ENCODE measurements at places on chromosomes 11 and 22.
A peak's percentile ranks its signal among the peaks of the same experiment; 100 is the strongest.

DNA sequence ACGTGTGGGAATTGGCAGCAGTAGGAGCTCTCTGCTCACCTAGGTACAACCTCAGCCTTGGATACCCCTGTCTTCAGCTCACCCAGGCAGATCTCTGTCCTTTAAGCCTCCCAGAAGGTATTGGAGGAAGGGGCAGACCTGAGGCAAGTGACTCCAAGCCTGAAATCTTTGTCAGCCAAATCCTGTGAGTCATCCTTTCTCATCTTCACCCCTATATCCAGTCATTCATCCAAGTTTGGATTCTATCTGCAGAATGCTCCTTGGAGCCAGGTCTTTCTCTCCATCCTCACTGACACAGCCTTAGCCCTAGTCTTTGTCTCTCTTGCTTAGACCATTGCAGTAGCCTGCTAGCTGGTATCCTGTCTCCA lies 10.4 kb upstream of the THY1 start:
- DNase-seq: no peak

- DNase-seq: no peak
Observed at GRCh38 chr11:114610984-114611944, 15.7 kb upstream of the NXPE4 start.

- DNase-seq: no peak
Observed at GRCh38 chr22:26065847-26066246, 103.4 kb upstream of the SEZ6L start.

- no peak for DNase-seq
Observed at GRCh38 chr11:81301166-81301830, 1432.4 kb downstream of the FAM181B start.

DNA sequence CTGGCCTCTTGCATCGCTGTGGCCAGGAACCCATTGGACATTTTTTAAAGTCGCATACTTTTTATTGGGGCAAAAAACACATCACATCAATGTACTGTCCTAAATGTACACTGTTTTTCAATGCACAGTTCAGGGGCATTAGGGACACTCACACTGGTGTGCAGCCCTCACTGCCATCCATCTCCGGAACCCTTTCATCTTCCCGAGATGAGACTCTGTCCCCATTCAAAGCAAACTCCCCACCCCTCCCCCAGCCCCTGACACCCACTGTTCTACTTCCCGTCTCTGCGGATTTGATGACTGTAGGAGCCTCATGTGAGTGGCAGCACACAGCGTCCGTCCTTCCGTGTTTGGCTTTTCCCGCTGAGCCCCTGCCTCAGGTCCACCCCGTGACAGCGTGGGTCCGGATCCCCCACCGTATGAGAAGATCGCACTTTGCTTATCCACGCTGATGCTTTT lies 41.8 kb upstream of the TH start:
- DNase-seq: no peak

DNA sequence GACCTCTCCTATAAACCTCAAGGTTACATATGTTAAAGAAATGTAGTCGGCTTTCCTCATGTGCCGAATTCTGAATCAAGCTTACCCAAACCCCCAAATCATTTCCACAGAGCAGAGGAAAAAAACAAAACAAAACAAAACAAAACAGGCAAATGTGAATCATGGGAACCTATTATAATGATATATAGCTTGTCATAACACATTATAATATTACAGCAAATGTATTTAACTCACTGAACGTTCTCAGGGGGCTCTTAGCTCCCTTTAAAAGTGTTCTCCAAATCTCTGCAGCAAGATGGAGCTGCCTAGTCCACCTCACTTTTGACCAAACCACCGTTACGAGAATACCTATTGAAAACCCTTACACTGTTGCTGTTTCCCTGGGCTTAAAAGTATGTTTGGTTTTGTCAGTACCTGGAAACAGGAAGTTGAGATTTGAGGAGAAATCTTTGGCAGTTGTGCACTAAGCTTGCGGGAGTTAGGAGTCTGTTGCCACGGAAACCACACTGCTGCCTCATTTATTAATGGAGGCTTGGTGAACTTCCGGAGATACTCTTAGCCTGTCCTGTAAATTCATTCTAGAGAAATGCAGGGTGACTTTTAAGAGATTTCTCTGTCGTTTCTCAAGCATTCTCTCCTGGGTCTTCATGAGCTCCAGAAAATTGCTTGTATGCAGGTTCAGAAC lies 167.0 kb upstream of the RASSF10 start:
- peak; percentile 62 for DNase-seq

DNA sequence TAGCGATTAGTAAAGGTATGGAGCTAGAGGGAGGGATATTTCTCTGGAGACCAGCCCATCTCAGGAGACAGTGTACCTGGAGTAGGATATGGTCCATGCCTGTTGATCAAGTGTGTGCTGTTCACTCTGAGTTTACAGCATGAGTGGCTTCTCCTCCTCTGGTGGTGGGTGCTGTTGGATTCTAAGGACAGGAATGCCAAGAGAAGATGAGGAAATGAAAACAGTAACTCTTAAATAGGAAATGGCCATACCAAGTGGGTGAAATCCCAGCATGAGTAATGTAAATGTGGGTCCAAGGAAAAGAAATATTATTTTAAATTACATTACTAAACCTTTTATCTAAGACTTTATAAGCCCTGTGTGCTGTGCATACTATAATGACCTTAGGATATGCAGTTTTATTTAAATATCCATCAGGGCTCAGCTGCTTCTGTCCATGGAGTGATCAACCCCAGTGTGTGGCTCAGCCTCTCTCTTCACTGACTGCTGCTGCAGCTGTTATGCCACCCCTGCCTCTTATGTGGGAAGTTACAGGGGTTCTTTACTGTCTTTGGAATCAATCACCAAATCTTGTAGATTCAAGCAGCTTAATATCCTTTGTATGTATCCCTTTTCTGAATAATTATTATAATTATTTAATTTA lies 54.3 kb downstream of the FAT3 start:
- DNase-seq: no peak

DNA sequence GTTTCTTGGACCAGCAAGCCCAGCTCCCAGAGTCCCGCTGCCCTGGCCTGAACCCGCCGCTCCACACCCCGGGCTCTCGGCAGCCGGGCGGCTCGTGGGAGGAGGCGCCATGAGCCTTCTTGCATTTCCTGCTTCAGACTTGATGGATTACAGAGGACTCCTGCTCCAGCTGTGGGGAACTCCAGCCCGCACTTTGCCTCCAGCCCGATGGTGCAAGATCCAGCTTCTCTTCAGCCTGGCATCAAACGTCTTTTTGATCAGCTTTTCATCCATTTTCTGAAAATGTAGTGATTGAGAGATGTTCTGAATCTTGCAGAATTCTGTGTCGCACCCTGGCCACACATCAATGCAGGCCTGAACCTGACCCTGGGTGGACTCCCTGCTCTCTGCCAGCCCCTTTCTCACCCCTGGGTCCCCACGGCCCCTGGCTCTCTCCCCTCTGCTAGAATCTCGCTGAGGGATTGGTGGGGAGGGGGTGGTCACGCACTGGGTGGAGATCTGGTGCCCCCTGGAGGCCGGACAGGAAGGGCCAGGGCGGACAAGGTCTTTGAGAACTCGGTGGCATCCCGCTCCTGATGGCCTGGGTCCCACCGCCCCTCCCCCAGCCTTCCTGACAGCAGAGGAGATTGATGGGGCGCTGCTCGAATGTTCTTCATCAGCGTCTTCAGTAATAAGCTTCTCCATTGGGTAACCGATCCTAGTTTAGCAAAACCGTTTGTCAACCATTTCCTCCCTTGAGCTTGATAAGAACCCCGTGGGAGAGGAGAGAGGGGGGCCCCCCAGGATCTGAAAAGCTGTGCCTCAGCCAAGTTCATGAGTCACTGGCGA lies 12.1 kb upstream of the NFAM1 start:
- peak; percentile 79 for DNase-seq

DNA sequence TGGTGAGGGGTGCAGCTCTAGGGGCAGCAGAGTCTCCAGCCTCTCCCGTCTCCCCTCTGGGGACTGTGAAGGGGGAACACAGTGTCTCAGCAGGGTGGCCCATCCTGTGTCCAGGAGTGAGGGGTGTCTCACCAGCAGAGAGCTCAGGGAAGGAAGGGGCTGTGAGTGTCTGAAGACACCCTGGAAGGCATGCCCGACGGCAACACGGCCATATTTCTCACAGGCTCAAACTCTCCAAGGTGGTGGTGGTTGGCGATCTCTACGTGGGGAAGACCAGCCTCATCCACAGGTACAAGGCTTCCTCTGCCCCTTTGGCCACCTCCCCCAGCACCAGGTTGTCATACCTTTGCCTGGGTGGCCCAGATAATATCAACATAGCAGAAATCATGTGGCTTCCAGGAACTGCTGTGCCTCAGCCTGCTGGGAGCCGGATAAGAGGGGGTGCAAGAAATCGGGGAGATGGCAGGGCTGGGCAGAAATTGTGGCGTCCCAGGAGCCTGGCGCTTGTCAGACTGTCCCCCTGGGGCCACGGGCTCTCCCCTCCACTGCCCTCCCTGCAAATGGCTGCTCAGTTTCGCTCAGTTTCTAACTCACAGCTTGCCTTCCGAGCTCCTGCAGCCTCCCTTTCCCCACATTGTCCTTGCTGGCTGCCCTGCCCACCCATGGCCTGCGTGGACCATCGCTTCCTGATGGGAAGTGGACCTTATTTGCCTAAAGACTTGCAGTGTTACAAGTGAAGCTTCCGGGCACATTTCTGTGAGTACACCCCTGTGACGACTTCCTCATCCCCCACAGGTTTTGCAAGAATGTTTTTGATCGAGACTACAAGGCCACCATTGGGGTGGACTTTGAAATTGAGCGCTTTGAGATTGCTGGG lies 7.2 kb downstream of the RAB36 start:
- DNase-seq: no peak

- no peak for DNase-seq
Observed at GRCh38 chr11:35822815-35823495, 120.9 kb upstream of the LDLRAD3 start.

- DNase-seq: no peak
Observed at GRCh38 chr22:39994041-39994565, 651 bp upstream of the FAM83F start.

- DNase-seq: no peak
Observed at GRCh38 chr11:70001246-70001645, 76.9 kb upstream of the ANO1 start.

- DNase-seq: no peak
Observed at GRCh38 chr11:1460396-1460985, 26.1 kb downstream of the MOB2 start.

DNA sequence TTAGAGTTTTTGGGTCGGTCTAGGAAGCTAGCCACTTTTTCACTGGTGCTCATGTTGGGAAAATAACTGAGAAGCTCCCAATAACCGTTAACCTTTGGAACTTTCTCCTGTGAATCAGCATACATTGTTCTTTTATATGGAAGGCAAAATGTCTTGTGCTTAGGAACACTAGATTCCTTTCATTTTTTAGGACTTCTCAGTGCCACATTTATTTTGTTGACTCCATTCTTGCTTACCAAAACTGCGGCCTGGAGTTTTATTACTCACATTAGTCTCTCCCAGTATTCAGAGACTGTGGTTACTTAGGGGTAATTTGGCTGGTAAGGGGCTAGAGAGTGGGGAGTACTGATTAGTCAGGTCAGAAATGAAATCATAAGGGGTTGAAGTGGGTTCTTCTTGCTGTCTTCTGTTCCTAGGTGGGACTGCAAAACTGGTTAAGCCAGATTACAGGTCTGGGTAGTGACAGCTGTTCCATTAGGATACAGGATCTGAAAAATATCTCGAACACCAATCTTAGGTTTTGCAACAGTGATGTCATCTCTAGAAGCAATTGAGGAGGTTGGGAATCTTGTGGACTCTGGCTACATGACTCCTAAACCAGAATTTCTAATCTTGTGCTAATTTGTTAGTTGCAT lies 631.4 kb upstream of the LUZP2 start:
- peak; percentile 27 for DNase-seq

GRCh38 chr11:81222491-81222890 lies 1511.2 kb downstream of the FAM181B start:
- no peak for DNase-seq

DNA sequence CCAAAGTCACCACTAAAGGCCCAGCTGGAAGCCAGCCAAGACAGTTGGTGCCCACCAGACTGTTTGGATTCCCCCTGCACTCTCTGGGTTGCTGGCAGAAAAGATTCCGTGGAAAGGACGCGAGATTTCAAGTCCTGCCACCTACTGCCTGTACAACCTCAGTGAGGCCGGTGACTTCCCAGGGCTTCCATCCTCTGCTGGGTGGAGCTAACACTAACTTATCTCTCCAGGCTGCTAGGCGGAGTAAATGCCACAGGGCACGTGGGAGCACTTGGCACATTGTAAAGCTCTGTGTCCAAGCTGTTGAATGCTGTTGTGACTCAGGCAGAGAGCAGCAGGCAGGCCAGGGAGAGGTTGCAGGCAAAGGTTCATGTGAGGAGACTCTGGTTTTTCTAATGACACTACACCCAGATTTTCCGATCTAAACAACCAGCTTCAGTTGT lies 50.9 kb upstream of the CDON start:
- DNase-seq: peak; percentile 98

- no peak for DNase-seq
Observed at GRCh38 chr11:56910046-56910773, 78.5 kb upstream of the OR5AK2 start.

DNA sequence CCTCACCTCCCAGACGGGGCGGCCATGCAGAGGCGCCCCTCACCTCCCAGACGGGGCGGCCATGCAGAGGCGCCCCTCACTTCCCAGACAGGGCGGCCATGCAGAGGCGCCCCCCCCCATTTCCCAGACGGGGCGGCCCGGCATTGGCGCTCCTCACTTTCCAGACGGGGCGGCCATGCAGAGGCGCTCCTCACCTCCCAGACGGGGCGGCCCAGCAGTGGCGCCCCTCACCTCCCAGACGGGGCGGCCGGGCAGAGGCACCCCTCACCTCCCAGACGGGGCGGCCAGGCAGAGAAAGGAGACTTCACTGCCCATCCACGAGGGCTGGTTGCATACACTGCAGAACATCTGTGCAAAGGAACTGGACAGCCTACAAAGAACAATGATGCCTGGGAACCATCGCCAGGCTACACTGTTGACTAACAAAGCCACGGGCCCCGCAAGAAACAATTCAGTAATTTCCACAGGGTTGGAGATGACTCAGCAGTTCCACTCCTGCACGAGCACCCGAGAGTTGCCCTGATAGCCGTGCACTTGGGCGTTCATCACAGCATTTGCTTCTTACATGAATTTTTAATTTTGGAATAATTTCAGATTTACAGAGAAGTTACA lies 58.7 kb downstream of the CTTN start:
- peak; percentile 44 for DNase-seq

GRCh38 chr11:120086651-120087050 lies 51.3 kb downstream of the TRIM29 start:
- DNase-seq: no peak
